Cardiac muscle cell (in vitro differentiated cells and primary cell): ENCODE measurements at places on chromosomes 2 and 18. TPM values are rescaled to one million over a fixed set of nuclear protein-coding genes. Genes with fewer than 3 reads are reported as not detected.

DNA sequence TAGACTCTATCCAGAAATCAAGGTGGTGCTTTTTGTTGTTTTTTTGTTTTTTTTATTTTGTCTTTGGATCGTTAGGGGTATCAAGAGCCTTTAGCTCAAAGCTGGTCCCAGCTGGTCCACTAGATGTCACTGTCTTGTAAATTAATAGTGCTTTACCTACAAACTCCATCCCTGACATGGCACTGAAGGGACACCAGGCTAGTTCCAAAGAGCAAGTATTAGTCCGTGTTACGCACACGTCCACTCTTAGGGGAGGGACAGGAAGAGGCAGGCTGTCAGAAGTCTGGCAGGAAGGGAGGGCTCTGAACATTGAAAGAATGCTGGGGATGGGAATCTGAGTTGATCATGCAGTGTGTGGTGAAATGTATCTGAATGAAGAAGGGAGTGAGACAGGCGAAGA, 85.9 kb upstream of the CCBE1 start:
- peak; percentile 59 for DNase-seq

- no peak for DNase-seq
Observed at GRCh38 chr2:76669966-76670465, 852.2 kb downstream of the LRRTM4 start.

DNA sequence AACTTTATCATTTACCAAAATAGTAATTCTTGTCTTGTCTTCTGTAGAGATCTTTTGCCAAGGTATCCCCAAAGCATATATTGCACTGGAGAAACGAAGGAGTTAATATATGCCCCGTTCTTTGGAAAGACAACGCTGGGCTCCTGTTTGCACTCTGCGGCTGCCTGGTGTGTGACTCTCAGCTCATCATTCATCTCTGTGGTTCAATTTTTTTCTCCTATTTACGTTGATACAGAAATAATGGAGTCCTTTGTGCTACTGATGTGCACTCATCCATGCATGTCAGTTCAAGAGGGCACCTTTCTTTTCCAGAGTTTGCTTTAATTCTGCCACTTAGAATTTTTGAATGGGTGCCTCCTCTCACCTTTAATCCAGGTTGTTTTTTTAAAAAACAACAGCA, 655.5 kb downstream of the DCDC2C start:
- no peak for DNase-seq

DNA sequence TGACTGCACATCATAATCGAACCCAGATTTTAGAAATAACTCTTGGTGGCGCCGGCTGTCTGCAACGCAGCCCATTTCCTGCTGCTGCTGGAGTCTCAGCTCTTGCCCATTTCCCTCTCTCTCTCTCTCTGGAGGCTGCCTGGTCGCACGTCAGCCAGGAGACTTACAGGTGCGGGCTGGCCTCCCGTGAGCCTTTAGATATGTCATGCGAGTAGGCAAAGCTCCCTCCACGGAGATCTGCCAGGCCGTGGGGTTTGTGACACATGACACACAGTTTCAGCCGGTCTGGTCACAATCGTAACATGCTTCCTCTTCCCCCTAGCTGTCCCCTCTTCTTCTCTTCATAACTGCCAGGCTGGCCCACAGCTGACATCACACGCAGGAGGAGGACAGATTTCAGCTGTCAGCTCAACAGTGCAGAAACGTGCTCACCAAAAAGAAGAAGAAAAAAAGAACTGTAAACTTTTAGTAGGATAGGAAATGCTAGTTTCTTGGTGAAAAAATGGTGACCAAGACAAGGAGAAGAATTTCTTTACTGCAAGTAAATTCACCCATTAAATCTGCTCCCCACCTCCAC, 489.3 kb downstream of the ZNF516 start:
- no peak for DNase-seq

SP140L gene
- 0.07 and 0.30 TPM in 2 replicates for total RNA-seq
